Stimulated activated memory B cell treated with anti-CD40 and anti-IgM and Interleukin-4, amounts not matched to agents 10 μg/mL and 1 μg/mL and 100 μg/mL, for 72 hours (primary cell): ENCODE measurements at places on chromosomes 7 and 10.

DNA sequence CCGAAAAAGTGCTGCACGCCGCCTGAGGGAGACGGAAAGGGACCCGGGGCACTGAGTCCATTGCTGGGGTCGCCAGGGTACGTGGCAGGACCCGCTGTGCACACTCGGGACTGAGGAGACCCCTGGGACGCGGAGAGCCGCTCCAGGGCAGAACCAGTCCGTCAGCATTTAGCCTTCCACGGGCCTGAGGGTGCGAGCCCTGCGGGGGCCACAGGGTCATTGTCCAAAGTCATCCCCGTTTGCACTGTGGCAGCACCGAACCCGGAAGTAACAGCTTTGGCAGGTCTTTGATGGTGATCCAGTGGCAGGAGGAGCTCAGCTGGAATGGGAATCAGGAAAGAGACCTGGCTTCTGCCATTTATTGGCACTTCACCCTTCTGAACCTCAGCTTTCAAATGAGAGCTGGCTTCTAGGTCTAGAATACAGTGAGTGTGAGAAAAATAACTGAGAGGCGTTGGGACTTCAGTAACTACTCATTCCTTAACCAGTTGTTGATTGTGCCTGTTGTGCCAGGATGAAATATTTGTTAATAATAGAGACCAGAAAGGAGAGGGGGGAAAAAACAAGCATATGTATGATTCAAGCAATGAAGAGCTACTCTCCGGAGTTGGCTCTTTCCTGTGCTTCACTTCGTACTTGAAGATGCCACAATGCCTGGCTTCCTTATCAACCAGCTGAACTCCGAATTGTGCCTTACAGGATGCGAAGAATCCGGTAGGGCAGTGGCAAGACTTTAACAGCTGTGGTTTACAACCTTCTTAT, 811 bp upstream of the ARHGAP12 start:
- ATAC-seq, result peak; percentile 51

- ATAC-seq, result no peak
Observed at GRCh38 chr10:113005380-113005779, 55.3 kb downstream of the TCF7L2 start.

DNA sequence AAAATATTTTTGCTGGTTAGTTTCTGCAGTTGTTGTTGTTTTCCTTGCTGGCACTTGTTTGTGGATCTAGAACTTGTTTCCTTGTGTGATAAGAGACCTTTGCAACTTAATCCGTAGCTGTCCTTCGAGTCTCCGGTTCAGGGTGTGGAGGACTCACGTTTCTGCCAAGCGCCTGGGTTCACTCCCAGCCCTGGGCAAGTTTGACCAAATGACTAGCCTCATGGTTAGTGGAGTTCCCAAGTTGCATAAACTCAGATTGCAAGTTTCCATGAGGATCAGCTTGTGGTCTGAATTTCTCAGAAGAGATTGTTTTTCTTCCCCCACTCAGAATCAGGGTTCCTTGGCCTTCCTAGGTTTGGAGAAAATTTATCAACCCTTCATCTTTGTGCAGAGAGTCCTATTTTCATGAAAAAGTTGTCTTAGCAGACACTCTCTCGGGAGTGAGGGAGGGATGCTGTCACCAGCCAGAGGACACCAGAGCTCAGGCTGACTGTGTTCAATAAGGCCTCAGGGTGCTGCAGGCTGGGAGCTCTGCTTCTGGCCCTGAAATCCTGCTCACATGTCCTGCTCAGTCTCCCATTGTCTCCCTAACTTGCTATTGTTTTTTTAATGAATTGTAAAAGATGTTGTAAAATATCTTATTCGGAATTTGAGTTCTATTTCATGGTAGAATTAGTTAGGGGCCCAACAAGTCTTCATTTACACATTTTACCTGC, 377.7 kb upstream of the KLF6 start:
- ATAC-seq, result no peak

- peak; percentile 36 for ATAC-seq
Observed at GRCh38 chr10:6543431-6544005, 36.6 kb downstream of the PRKCQ start.

GRCh38 chr7:142303650-142304049, 45.8 kb upstream of the PRSS58 start:
- no peak for ATAC-seq

GRCh38 chr10:34613491-34613890, 201.6 kb downstream of the PARD3 start:
- no peak for ATAC-seq

- no peak for ATAC-seq
Observed at GRCh38 chr7:12879139-12879538, 191.7 kb downstream of the ARL4A start.

DNA sequence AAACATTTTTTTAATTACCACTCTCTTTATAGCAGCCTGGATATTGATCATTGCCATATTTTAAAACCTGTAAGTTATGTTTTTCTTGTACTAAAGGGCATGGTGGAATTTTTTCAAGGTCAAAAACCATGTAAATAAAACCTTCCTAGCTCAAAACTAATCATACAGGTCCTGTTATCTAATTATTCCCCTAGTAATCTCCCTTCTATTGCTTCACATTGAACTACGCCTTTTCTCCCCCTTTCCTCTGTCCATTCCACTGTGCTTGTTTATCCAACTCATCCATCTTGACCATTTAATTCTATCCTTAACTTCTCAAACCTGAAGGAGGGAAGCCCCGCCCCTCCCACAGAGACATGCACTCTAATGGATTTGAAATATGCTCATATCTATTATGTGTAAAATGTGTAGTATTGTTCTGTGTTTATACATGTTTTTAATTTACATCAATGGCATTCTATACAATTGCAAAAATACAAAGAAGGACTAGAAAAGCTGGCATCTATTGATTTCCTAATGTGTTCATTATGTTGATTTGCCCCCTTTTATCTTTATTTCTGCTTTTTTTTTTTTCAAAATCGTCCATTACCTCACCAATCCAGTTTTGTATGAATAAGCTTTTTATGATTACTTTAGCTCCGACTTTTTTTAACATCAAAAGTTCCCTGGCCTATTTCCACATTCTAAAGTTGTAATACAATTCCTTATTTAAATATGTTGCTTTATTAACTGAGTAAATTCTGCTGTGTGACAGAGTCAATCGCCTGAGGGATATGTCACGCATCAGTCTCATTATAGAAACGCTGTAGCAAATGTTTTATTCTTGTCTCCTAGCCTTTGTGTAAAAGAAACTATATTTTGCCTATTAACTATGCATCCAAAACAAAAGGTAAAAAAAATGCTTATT, 61.0 kb downstream of the MET start:
- no peak for ATAC-seq

- ATAC-seq, result no peak
Observed at GRCh38 chr7:52962402-52963076, 72.9 kb upstream of the POM121L12 start.

DNA sequence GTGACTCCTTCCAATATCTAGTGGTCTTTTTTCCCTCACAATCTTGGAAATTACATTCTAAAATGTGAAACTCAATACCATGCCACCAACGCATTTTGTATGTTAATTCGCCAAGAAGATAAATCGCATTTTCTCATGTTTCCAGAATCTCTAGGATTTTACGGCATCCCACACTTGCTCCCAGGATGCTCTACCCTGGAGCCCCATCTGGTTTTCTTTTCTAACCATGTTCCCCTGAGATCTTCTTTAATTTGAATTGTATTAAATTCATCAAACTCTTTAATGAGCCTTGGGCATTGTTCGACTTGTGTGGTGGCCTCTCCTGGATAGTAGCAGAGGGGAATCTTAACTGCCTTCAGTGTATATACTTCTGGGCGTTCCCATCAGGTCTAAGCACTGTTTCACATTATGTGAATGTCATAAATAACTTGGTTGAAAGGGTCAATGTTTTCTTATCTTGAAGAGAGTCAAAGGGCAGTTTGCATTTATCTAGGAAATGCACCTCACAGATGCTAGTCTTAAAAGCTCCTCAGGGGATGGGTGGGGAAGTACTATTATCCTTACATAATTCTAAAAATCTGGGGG, 169.1 kb upstream of the MEOX2 start:
- ATAC-seq, result no peak

- no peak for ATAC-seq
Observed at GRCh38 chr10:116768786-116769185, 26.4 kb upstream of the HSPA12A start.
